Kidney tubule cell (primary cell): ENCODE measurements at places on chromosomes 7 and 10.

DNA sequence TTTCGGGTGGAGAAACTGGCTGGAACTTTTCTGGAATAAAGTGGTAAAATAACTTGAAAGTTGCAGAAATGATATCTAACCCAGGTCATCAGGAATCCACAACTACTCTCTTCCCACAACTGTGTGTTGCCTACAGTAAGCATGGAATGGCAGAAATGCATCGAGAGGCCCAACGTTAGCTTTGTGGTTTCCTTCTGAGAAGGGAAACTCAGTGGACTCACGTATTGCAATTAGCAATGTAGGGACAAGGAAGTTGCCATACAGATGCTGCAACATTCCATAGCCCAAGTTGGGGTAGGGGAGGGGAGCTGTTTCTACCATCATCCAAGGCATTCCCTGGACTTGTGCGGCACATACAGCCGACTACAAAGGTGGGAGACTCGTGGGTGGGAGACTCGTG, 1.9 kb downstream of the PON1 start:
- no peak for DNase-seq

DNA sequence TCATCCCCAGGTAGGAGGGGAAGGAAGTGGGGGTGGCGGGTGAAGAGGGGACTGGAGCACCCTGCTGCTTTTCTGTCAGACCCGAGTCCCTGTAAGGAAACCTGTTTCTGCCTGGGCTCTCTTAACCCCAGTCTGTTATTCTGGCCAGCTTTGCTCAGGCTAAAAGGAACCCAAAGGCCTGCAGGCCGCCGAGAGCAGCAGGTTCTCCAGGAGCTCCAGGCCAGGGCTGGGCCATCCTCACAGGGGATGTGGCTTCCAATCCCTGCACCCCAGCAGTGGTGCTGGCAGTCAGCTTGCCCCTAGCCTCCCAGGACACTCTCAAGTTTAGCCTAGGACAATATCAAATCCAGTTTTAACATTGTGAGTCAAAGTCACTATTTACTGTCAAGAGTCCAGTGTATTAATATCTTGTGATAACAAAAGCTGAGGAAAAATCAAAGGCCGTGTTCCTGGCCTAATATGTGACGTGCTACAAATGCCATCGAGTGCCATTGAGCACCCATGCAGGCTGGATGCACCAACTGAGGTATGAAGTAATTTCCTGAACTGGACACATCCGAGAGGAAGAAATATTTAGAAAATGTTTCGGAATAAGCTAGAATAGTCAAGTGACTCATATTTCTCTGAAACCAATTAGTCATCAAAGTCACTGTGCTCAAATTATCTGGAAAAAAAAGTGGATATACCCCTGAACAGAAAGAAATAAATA, 7.0 kb downstream of the PKD1L1 start:
- peak; percentile 83 for DNase-seq

GRCh38 chr10:27506280-27506679, 2.2 kb downstream of the RAB18 start:
- DNase-seq, result peak; percentile 50

DNA sequence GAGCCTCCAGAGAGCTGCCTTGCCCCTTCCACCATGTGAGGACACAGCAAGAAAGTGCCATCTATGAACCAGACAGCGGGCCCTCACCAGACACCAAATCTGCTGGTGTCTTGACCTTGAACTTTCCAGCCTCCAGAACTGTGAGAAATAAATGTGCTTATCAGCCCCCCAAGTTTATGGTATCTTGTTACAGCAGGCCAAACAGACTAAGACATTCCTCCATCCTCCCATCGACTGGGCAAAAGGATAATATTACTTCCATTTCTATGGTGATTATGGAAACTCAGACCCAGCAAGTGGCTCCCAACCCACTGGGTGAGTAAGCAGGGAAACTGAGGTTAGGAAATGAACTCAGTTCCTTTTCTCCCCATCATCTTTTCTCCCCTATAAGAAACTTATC, 288.4 kb downstream of the KCNMA1 start:
- DNase-seq, result peak; percentile 17

- no peak for DNase-seq
Measured at GRCh38 chr7:84085147-84085546, 109.4 kb downstream of the SEMA3A start.

- no peak for DNase-seq
Measured at GRCh38 chr10:30737931-30738391, 108.4 kb upstream of the LYZL2 start.

DNA sequence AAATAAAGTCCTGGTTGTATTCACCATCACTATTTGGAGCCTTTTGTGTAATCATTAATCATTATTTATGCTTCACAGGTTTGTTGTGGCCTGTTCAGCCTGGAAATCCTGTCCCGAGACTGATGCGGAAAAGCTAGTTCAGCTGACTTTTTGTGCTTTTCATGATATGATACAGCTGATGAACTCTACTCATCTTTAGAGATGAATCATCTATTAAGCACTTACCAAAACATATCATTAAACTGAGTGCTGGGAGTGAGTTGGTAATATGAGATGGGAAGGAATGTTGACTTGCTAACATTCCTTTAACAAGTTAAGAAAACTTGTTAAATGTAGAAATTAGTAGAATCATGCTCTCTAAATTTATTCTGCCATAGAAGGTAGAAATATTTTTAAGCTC, 53.0 kb downstream of the CROT start:
- peak; percentile 94 for DNase-seq

DNA sequence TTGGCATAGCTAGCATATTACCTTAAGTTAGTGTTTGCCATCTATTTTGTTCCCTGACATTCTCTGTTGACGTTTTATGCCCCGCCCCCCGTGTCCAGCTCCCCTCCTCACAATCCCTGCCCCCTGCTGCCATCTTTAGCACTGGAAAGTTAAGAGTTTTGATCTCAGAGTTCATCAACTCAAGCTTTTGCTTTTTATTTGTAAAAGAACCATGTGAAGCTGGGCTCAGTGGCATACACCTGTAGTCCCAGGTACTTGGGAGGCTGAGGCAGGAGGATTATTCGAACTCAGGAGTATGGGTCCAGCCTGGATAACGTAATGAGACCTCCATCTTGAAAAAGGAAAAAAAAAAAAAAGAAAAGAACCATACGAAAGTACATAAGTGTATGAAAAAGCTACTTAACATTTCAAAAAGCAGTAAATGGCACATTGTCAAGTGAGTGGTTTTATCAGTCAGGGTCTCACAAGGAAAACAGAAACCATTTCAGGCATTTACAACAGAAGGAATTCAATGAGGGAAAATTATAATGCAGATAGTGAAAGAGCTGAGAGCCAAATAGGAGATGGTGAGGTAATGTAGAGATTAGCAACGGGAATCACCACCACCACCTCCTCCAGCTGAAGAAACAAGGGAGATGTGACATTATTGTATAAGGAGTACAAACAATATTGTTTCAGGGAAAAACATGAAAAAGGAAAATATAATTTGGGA, 64.9 kb downstream of the MCU start:
- DNase-seq, result no peak

DNA sequence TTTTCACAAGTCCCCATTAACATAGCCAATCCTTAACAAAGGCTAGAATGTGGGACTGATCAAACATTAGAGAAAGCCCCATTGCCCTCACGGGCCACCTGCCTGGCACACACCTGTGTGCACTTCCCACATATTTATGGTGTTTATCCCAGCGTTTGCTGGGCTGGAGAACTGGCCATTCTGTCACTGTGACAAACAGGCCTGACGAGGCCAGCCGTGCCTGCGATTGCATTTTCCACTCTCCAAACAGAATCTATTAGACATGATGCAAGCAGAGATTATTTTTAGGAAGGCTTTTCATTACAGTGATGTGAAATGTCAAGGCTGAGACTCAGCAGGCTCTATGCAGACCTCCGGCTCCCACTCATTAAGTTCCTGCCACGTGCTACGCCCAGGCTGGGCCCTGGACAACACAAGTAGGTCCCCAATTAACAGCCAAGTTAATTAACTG, 20.4 kb downstream of the PTPRN2 start:
- DNase-seq, result no peak

- no peak for DNase-seq
Measured at GRCh38 chr7:17580856-17581255, 282.4 kb downstream of the AHR start.

GRCh38 chr7:94003446-94004023, 620 bp downstream of the BET1 start:
- peak; percentile 28 for DNase-seq

- no peak for DNase-seq
Measured at GRCh38 chr7:95421847-95422444, 12.9 kb downstream of the PON2 start.

GRCh38 chr7:103989785-103990767, 618 bp upstream of the RELN start:
- DNase-seq, result peak; percentile 27

GRCh38 chr10:11887381-11888227, 64.4 kb downstream of the PROSER2 start:
- DNase-seq, result peak; percentile 26

GRCh38 chr10:43250615-43251418, 16.0 kb downstream of the RASGEF1A start:
- DNase-seq, result no peak

DNA sequence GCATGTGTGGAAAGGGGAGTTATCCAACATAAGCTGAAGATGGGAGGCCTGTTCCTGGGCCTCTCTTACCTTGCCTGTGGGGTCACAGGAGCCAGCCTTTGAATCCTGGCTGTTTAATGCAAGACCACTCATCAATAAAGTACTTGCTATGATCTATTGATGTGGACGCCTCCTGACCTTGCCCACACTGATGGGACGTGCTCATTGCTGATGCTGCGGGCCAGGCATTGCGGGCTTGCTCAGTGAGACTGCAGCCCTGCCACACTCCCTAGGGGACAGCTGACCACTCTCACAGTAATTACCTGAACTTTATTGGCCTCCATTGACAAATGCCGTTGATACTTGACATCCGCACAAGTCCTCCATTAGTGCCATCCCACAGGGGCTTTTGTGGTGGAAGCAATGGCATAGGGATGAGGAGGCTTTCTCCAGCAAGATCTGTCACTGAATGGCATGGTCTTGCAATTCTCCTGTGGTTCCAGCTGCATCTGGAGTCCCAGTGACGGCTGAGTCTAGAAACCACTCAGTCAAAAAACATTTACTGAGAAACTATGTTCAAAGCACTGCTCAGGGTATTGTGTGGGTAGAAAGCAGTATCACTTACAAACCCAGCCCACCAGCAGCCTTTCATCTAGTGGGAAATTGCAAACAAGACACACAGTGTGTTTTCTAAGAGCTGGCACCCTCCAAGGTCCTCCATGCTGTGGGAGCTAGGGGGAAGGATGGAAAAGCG, 135.1 kb upstream of the YAE1 start:
- DNase-seq, result no peak

DNA sequence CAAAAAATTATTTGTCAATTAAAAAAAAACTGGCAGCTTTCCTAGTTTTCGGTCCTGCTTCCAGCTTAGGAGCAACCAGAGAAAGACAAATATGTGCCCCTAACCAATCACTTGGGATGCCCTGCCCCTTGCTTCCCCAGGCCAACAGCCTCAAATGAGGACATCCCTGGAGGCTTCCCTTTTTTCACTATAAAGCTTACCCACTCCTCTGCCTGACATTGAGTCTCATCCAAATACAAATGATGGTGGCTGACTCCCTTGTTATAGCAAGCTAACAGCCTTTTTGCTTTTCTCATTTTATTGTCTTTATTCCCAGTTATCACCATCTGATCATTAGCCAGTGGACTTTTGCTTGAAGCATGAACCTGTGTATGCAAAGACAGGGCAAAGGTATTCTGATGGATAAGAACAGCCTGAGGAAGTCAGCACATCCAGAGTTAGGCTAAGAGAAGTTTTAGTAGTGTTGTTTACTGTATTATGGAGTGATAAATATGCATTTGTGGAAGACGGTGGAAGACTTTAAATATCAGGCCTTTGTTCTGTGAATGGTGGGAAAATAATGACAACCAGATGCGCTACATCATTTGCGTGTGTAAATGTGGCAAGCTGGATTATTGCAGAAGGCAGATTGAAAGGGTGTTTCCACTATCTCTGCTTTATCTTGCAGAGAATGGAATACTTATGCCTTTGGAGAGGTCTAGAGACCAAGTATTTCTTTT, 1.7 kb upstream of the CCM2 start:
- no peak for DNase-seq

DNA sequence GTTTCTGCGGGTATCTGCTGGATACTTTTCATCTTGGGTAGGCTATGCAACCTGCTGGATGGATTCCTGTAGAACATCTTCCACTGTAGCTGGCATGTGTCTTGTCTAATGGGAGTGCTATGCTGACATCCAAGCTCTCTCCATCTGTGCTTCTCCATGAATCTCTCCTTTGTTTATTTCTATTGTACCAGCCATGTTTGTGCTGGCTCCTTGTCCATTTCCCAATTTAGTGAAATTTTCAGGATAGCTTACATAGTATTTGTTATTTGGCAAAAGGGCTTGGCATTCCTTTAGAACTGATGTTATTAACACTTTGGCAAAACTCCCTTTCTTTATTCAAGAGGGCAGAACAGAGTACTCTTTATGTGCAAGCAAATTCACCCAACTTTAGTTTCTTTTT, 198.0 kb downstream of the CSTF2T start:
- no peak for DNase-seq

- no peak for DNase-seq
Measured at GRCh38 chr10:104252368-104252767, 2.3 kb upstream of the GSTO1 start.
